ENCODE measurements at places on chromosomes 7 and 10.
A peak's percentile ranks its signal among the peaks of the same experiment; 100 is the strongest.

- no peak for DNase-seq
Observed at GRCh38 chr10:113226831-113227445, 276.9 kb downstream of the TCF7L2 start.

- DNase-seq = no peak
Observed at GRCh38 chr7:30710669-30711068, 28.4 kb upstream of the CRHR2 start.

- DNase-seq = no peak
Observed at GRCh38 chr7:155889636-155890511, 77.6 kb upstream of the SHH start.

DNA sequence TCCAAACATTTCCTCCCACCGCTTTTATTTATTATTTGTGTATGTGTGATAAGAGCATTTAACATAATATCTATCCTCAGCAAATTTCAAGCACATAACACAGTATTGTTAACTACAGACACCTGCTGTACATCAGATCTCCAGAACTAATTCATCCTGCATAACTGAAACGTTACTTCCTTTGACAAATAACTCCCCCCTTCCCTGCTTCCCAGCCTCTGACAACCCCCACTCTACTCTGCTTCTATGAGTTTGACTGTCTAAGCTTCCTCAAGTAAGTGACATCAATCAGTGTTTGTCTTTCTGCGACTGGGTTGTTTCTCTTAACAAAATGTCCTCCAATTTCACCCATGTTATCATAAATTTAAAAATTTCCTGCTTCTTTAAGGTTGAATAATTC lies 22.1 kb downstream of the C10orf71 start:
- DNase-seq = no peak

GRCh38 chr10:3911713-3912442 lies 126.9 kb upstream of the KLF6 start:
- no peak for DNase-seq

GRCh38 chr10:43728425-43728824 lies 79.7 kb upstream of the ZNF32 start:
- no peak for DNase-seq

DNA sequence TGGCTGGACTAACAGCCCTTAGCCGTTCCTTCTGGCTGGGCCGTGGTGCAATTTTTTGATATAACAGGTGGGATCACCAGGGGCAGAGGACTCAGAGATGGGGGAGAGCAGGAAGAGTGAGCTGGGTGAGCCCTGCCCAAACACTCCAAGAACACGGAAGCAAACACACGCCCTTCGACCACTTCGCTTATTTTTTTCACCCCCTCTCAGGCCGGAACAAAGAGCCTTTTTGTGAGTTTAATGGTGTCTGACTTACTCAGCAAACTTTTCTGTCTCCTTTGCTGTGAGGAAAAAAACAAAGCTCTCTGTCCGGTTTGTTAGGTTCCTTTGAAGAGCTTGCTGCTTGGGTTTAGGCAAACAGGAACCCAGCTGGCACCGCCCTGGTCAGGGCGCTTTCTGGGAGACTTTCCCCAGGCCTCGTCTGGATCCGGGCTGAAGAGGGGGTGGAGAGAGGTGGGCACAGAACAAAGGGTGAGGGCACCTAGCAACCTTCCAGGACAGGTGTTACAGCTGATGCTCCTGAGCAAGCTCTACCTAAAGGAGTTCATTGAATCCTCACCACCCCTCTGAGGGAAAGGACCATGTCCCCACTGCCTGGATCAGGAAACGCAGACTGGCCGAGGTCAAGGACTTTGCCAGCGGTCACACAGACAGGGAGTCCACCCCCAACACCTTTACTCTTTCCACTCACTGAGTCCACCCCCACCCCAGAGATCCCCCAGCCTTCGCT lies 23.3 kb downstream of the CALML3 start:
- peak; percentile 18 for DNase-seq

DNA sequence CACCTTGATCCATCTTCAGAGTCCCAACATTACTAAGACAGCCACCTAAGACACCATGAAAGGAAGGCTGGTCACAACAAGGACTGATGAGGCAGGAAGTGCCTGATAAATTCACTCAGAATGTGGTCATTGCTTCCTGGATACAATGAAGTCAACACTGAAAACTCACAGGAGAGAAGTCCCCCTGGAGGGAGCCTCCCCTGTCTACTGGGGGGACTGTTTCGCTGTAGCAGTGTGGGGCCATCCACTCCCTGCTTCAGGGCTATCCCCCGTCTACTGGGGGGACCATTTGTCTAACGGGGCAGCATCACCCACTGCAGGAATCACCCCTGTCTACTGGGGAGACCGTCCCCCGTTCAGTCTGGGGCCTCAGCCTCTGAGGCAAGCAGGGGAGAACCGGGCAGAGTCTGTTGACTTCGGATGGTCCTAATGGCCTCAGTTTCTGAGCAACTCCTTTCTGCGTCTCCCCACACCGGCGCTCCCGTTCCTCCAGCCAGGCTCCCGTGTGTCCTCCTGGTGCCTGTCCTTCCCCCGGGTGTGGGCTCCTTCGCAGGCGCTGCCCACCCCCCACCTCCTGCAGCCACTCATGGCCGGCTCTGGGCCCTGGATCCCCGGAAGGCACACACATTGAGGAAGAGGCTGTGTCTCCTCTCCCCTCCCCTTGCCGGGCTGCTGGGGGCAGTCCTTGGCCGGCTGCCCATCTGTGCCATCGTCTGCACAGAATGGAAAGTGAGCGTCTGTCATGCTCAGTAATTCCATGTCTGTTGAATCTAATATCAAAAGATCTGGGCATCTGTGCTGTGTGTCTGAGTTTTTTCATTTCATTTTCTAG lies 59.9 kb upstream of the DNAJB6 start:
- peak; percentile 63 for DNase-seq

DNA sequence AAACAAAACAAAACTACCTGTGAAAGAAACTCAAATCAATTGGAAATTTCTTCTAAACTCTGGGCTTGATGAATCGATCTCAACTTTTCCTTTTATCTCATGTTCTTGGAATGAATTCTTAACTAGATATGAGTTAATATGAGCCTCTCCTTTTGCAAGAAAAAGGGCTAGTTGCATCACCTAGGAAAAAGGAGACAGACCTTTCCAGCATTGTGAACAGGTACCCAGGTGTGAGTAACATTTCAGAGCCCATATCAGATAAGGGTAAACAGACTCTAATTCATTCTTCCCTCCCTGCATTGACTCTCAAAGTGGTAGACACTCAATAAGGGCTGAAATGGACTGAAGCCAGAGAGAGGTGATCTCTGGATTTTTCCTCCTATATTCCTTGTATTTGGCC lies 103.8 kb upstream of the AGR3 start:
- no peak for DNase-seq

DNA sequence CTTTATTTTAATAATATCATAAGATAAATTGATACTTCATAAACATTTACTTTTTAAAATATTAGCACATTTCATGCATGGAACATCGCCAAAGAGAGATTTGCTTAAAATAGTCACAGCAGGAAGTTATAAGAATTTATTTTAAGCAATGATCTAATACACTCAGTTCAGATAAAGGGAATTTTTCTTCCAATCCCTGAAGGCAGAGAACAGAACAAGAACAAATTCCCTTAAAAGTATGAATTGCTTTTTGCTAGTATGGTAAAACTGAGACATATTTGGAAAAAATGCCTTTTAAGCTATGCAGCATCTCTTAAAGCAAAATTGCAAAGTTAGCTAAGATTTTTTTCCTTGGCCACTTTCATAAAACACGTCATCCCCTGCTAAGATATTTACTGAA lies 91.0 kb downstream of the SEMA3D start:
- no peak for DNase-seq

- DNase-seq = no peak
Observed at GRCh38 chr10:95435548-95436279, 125.5 kb downstream of the SORBS1 start.

DNA sequence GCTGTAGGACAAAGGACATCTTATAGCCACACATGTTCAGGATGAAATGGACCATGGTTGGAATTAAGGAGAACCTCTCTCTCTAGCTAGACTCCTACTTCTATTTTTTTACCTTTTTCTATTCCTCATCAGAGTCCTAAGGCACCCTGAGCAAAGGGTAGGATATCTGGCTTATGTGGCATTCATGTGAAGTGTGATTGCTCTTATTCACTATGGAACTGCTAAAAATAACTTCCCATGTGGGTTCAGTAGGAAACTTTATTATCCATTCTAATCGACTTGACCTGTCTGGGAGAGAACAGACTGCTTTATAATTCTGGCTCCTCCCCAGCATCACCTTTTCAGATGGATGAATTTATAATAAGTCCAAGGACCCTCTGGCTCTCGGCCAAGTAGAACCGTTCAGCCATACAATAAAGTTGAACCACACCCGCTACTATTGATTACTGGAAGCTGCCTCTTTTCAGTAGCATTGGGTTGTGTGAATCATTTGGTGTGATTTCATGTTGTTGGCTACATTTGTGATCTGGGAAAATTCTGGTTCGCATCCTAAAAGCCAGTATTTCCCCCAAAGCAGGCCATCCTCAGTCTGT lies 117.5 kb downstream of the NRF1 start:
- no peak for DNase-seq

DNA sequence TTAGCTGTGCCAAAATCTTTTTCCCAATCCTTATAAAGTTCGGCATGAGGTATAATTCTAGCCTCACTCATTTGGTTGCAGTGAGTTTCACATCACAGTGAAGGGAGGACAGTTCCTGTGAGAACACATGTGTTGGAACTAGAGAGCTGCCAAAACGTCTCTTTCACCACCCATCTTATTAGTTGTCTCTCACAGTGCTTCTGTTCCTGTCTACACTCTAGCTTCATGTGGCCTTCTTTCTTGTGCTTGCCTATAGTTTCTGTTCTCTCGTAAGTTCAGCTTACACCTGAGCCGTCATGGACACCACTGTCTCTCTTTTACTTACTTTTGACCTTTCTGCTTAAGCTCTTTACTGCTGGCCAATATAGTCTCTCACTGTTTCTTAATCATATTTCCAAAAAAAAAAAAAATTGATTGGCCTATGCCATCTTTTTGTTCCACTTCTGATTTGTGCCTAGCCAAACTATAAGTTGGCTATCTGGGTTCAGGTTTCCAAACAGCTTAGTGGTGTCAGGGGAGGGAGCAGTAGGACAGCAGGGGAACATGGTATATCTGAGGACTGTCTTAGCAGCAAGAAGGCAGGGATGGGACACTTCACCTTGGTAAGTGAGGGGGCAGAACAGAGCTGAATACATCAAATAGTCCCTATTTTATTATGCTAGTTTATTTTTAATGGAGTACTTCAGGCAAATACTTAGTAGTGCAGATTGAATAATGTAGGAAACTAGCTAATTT lies 38.0 kb downstream of the ZNRF2 start:
- peak; percentile 21 for DNase-seq

GRCh38 chr7:141563956-141564623 lies 12.9 kb downstream of the AGK start:
- DNase-seq = peak; percentile 85

- no peak for DNase-seq
Observed at GRCh38 chr7:74627661-74628411, 29.7 kb upstream of the GTF2I start.

DNA sequence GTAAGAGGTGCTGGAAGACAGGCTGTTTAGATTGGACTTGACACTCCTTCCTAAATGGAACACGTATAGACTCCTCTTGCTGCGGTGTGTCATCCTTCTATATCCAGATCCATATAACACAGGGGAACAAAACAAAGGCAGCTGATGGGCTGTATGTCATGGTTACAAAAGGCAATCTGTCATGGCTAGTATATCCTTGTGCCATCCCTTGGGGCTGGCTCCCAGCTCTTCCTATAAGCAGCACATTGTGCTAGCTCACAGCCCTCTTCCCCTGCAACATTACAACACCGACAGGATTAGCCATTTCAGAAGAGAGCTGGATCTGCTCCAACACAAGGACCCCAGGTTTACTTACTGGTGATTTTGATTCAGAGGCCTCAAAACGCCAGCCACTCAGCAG lies 15.3 kb downstream of the LIPK start:
- no peak for DNase-seq

DNA sequence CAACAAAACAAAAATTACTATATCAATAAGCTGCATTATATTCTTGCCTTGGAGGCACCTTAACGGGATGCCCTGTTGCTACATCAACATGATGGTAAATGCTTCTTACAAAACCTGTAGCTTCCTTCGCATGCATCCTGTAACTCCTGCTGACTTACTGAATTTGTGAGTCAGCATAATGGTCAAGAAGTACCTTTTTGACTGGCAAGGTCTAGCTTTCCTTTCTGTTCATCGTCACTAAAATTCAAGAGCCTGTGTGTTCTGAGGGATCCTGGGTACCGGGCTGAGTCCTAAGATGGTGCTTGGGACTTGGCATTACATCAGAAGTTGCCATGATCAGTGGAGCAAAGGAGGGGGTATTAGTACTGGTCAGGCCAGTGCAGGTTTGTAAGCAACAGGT lies 4.9 kb downstream of the PFKFB3 start:
- no peak for DNase-seq

- no peak for DNase-seq
Observed at GRCh38 chr10:3206511-3207157, 34.1 kb upstream of the PITRM1 start.

GRCh38 chr7:148915211-148915610 lies 31.1 kb upstream of the EZH2 start:
- DNase-seq = no peak

DNA sequence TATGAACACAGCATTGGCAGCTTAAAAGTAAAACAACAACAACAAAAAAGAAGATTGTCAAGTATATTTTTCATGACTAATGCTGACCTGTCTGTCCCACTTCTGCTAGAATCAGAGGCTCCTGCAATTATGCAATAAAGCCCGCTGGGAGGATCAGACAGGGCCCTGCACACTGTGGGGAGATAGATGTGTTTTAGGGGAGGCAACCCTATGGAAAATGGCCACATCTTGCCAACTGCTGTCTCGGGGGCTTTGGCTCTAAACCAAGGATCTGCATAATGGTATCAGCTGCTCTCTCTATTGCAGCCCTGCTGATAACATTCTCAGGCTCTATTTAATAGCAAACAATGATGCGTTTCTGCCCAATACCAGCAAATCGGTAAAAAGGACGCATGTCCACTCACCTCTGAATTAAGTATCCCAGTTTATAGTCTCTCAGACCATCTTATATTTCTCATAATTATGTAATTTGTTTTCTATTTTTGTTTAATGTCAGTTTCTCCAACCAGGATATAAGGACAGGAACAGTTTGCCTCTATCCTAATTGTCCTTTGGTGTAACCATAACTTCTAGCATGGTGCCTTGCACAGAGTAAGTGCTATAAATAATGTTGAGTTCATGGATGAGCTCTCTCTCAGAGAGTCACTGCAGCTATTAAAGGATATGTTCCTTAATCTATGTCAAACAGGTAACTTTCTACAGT lies 15.3 kb upstream of the PRKAR2B start:
- peak; percentile 50 for DNase-seq

All from inflammatory macrophage treated with lipopolysaccharide for 4 hours (primary cell).